ENCODE measurements at places on chromosomes 2 and 18.

- no peak for DNase-seq
Measured at GRCh38 chr2:219213486-219214071, 5.2 kb downstream of the ABCB6 start.

- no peak for DNase-seq
Measured at GRCh38 chr2:177538323-177538722, 145.8 kb downstream of the AGPS start.

GRCh38 chr2:145412155-145412554 is 892.2 kb upstream of the ZEB2 start:
- DNase-seq = no peak

DNA sequence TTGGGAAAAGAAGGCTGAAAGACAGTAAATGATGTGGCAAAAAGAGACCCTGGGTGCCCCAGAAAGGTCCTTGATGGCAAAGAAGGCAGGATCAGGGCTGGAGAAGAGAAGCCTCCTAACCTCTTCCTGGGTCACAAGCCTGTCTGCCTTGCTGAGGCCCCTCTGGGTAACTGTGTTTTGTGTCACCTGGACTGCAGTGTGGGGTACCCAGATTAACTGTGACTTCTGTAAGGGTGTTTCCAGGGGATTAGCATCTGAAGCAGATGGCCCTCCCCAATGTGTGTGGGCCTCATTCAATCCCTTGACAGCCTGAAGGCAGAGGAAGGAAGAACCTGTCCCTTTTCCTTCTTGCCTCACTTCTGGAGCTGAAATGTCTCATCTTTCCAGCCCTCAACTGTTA is 35.6 kb upstream of the APCDD1 start:
- no peak for DNase-seq

- DNase-seq = no peak
Measured at GRCh38 chr2:30626397-30626796, 179.4 kb downstream of the LCLAT1 start.

GRCh38 chr2:196601430-196602306 is 37.8 kb upstream of the CCDC150 start:
- peak; percentile 83 for DNase-seq

DNA sequence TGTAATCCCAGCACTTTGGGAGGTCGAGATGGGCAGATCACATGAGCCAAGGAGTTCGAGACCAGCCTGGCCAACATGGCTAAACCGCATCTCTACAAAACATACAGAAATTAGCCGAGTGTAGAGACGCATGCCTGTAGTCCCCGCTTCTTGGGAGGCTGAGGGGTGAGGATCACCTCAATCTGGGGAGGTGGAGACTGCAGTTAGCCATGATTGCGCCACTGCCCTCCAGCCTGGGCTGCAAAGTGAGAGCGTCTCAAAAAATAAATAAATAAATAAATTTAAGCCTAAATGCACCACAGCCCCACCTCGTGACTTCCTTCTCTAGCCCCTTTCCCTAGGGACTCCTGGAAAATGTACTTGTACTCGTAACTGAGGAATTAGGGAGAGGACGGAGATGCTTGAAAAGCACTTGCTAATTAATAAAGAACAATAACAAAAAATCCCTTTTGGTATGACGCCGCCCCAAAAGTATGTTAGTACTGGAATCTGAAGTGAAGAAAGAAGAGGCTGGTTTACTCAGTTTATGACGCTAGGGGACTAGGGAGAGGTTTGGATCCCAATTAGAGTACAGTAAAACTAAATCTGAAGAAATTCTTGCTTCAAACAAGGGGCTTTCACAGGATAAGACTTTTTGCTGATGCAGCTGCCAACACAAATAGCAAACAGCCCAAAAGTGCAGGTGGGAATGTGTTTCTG is 887 bp upstream of the ZNF396 start:
- peak; percentile 21 for DNase-seq

DNA sequence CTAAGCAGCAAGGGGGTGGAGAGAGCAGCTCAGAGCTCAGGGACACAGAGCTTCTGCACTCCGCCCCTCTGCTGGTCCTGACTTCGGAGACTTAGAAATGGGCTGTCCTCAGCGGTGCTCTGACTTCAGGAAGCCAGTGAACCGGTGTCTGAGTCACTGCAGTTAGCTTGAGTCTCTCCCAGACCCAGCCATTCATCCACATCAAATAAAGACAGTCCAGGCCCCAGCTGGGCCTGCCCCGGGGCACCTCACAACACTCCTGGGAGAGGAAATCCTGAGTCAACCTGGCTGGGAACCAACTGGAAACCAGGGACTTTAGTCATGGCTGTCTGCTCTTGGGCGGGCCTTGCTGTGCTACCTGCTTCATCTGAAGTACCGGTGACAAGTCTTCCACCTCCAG is 5.4 kb upstream of the ITGB6 start:
- DNase-seq = peak; percentile 94

- DNase-seq = no peak
Measured at GRCh38 chr2:40150266-40150665, 301.6 kb downstream of the SLC8A1 start.

DNA sequence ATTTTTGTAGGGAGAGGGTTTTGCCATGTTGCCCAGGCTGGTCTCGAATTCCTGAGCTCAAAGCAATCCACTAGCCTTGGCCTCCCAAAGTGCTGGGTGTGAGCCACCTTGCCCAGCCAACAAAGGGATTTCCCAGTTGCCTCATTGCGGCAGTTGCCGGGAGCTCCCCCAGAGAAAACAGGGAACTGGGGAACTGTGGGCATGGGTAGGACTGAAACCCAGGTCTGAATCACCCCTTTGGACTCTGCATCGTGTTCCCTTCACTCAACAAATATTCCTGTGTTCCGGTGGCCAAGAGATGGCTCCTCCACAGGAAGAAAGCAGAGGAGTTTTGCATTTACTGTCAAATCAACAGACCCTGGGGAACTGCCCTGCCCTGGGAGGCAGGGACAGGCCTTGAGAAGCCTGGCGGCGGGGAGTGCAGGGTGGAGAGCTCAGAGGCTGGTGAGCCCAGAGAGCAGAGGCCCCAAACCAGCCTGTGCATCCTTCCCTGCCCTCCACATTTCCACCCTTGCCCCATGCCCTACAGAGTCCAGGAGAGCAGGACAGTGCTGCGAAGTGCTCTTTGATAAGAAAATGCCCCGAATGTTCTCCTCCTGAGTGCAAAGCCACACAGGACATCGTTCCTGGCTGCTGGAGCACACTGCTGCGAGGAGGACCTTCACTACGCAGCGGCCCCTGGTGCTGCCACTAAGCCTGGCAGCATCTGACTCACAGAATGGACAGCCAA is 24.9 kb downstream of the MYO7B start:
- no peak for DNase-seq

DNA sequence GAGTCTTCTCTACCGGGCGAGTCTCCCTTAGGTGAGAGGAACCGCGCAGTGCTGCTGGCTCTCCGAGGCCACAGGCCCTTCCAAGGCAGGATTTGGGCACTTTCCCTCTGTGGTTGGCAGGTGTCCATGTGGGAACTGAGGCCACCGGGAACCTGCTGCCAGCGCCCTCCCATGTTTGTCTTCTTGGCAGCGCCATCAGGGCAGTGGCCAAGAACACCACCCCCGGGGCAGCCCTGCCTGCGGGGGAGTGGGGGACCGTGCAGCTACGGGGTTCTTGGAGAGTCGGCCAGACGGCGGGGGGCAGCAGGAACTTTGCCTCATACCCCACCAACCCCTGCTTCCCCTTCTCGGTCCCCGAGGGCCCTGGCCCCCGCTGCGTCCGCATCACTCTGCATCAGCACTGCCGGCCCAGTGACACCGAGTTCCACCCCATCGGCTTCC is 10.0 kb downstream of the CAPN10 start:
- no peak for DNase-seq

DNA sequence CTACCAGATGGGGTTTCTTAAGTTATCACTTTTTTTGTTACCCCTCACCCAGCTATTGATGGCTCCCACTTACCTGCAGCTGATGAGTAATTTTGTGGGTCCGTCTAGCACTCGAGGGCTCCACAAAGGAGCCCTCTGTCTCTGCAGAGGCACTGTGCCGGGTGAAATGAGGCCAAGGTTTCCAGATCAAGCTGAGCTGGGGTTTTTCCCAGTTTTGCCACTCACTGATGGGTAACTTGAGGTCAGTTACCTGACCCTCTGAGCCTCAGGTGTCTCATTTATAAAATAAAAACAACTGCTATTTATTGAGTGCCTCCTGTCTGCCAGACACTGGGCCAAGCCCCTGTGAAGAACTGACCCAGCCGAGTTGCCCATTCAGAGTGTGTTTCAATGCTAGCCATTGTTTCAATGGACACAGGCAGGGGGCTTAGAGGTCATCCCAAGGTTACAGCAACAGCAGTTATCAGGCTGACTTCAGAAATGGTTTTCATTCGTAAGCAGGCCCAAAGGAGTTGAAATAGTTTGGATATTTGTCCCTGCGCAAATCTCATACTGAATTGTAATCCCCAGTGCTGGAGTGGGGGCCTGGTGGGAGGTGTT is 192.9 kb downstream of the NCK2 start:
- DNase-seq = no peak

- no peak for DNase-seq
Measured at GRCh38 chr2:240351826-240352426, 83.5 kb upstream of the GPC1 start.

- DNase-seq = peak; percentile 44
Measured at GRCh38 chr18:56217406-56217805, 421.0 kb downstream of the TXNL1 start.

Data from fibroblast of skin of abdomen (primary cell).